ENCODE measurements at places on chromosomes 7 and 10. TPM values are rescaled to one million over a fixed set of nuclear protein-coding genes. Genes with fewer than 3 reads are reported as not detected.

DNA sequence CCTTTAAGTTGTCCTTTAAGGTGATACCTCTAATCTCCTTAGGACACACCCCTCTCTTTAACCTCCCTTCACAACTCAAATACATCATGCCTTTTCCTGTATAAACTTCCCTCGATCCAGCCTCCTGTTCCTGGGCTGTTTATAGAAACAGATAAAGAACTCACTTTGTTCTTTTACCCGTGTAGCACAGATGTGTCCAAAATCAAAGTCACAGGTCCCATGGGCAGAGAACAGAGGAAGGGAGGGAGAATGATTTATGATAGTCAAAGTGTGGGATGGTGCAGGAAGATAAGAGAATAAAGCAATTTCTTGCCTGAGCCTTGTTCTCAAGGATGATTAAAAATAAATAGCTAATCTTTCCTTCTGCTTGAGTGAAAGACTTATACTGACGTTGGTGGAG, 50.3 kb upstream of the CABCOCO1 start:
- no peak for DNase-seq

Gene MYOZ1
- 0.18 TPM for total RNA-seq

DNA sequence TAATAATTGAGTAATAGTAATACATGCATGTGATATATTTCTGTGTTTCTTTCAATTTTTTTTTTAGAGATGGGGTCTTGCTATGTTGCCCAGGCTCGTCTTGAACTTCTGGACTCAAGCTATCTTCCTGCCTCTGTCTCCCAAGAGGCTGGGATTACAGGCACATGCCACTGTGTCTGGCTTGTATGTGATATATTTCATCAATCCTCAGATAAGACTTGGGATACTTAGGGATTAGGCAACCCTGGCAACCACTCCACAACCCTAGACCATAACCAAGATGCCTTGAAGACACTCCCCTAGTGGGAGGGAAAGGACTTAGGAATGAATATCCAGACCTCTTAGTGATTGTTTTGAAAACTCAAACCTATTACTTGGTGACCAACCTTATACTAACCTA, 154.8 kb downstream of the CCDC3 start:
- DNase-seq = peak; percentile 17

DNA sequence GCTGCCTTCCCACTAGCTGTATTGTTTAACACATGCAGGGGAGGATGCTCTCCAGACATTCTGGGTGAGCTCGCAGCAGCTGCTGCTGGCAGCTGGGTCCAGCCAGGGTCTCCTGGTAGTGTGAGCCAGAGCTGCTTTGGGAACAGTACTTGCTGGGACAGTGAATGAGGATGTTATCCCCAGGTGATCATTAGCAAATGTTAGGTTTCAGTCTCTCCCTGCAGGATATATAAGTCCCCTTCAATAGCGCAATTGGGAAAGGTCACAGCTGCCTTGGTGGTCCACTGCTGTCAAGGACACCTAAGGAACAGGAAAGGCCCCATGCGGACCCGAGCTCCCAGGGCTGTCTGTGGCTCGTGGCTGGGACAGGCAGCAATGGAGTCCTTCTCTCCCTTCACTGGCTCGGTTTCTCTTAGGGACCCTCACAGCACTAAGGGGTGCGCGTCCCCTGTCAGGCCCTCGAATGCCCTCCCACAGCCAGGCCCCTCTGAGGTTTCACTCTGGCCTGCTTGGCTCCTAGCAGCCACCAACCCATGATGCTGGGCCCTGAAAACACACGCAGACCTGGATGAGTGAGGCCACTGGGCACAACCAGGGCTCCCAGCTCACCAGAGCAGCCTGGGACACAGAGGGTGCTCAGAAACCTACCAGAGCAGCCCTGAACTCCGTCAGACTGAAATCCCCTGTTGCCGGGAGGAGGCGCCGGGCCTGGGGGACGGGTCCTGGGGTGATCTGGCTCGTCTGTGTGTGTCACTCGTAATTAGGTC, 173.0 kb upstream of the LANCL2 start:
- peak; percentile 36 for DNase-seq

GRCh38 chr7:2326951-2327350, 12.7 kb upstream of the SNX8 start:
- no peak for DNase-seq

DNA sequence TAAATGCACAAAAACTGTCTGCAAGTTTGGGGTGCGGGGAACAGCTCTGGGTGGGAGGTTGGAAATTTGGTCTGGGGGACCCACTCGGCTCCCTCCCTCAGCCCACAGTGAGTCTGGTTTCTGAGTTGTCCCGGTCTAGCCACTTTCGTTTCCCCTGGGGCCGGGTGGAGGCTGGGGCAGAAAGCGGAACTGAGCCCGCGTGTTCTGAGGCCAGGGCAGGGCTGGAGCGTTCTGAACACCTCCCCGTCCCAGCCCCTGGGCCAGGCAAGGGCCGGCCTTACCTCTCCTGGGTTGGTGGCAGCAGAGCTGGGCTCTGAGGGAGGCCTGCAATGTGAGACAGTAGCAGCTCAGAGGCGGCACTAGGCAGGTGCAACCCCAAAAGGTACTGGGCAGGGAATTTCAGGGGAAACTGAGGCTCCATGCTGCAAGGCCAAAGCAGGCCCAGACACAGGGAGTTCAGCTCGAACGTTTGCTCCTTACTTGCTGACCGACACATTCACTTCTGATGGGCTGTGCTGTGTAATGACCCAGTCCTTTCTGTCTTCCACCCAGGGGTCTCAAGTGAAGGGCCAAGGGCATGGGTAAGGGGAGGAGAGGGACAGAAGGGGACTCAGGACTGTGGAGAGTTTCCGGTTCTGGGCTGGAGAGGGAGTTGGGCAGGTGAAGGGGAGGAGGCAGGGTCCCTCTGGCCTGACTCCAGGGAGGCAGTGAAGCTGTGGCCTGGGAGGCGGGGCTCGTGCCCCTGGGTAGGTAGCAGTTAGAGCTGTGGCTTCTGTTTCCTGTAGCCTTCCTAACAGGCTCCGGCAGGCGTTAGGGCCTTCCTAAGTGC, 3.0 kb downstream of the IRF5 start:
- no peak for DNase-seq

Gene FAM241B
- total RNA-seq = 0.18 TPM

- DNase-seq = no peak
These were observed 136.5 kb downstream of the ADARB2 start for GRCh38 chr10:1600861-1601260.

Gene PGAM2
- not detected for total RNA-seq

- DNase-seq = no peak
These were observed 5.9 kb downstream of the ZKSCAN1 start for GRCh38 chr7:100021297-100021696.

Gene SEMA3C
- total RNA-seq = 116 TPM

GRCh38 chr7:80869821-80870751, 48.8 kb downstream of the SEMA3C start:
- no peak for DNase-seq

Gene ACTL6B
- total RNA-seq = not detected

DNA sequence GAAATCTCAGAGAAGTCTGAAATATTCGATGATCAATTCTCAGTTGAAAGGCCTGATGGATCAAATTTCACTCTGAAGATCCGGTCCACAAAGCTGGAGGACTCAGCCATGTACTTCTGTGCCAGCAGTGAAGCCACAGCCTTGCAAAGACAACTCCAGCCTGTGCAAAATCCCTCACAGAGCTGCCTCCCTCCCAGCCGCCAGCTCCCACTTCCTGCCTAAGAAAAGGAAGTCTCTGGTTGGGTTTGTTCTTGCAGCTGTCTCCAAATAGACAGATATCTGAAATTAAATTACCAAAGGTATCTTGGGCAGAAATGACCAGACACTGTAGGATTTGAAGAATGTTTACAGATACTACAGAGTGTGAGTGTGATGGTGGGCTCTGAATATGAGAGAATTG, 43.4 kb upstream of the PRSS58 start:
- DNase-seq = no peak

Gene CYP3A4
- not detected for total RNA-seq

Gene NME8
- total RNA-seq = not detected

Gene FKBP6
- total RNA-seq = not detected

- peak; percentile 100 for DNase-seq
These were observed 114.2 kb downstream of the EGFR start for GRCh38 chr7:55132890-55133551.

- DNase-seq = no peak
These were observed 975.8 kb upstream of the AUTS2 start for GRCh38 chr7:68622500-68622899.

Gene LIPJ
- not detected for total RNA-seq
